ENCODE measurements at places on chromosomes 6 and 20. TPM values are rescaled to one million over a fixed set of nuclear protein-coding genes. Genes with fewer than 3 reads are reported as not detected.

FAM83C gene
- total RNA-seq: not detected

DNA sequence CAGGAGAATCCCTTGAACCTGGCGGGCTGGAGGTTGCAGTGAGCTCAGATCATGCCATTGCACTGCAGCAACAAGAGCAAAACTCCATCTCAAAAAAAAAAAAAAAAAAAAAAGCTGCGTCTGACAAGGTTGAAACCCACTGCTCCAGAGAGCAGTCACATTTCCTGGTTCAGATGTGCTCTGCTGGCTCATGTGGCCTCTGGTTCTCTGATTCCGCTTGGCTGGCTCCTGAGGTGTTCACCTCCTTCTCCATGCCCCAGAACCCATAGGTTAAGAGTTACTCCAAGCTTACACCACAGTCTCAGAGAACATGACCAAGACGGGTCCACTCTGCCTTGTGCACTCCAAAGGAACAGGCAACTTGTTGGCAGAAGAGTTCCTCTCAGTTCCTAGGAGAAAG, 8.8 kb upstream of the CNR1 start:
- no peak for DNase-seq

DNA sequence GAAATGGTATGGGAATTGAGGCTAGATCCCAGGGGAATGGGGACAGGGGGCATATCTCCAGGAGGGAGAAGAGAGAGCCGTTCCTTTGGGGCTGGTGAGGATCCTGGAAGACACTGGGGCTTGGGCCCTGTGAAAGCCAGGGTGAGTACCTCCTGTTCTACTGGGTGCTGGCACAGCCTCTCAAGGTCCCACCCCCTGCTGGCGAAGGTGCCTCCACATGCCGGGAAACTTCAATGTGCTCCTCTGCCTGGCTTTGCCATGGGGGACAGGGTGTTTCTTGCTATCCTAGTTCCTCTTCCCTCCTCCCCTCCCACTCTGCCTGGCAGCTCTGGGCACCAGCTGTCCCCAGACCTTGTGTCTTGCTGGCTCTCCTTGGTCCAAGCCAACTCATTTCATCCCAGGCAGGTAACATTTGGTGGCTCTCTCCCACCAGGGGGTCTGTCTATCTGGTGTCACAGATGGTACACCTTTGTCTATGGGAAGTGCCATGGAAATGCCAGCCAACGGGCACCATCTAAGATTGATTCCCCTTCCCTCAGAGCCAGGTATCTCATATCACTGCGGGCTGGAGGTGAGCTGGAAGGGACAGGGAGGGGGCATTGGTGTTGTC, 56.8 kb downstream of the MDGA1 start:
- no peak for DNase-seq

GRCh38 chr20:7523288-7523687, 417.0 kb downstream of the HAO1 start:
- no peak for DNase-seq

PNPLA1 gene
- total RNA-seq: 0.22 TPM

- DNase-seq: no peak
Observed at GRCh38 chr6:90494067-90494780, 92.6 kb downstream of the MAP3K7 start.

DNA sequence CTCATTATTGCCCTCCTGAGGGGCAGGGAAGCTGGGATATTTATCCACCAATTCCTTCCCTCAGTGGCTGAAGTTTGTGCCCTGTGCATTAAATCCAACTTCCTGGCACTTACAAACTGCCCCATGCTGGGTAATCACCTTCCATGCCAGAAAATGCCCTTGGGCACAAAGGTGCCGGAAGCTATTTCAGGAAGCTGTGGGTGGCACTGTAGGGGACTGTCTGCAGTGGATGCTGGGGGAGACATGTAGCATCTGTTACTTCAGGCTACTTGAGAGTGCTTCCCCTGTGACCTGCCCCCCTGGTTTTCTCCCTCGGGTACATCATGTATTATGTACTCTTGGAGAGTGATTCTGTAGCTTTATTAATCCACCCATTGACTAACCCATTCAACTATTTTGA, 24.7 kb upstream of the RALGAPA2 start:
- no peak for DNase-seq

DNA sequence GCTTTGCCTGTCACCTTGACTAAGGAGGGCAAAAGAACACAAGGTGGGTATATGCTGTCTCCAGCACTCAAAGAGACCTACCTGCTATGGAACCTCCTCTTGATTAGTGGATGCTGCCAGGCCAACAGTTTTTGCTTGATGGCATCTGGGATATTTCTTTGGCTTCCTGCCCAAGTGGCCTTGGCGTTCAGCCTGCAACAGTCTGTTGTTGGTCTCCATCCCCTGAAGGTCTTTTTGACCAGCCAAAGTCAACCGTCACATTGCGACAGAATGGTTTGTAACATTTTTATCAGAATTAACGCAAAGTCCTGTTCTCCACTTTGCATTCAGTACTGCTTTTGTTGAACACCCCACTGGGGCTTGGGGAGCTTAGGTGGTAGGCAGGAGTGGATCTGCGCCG, 37.1 kb downstream of the SERPINB1 start:
- DNase-seq: no peak

GRCh38 chr6:32943864-32944649, 3.2 kb upstream of the HLA-DMB start:
- no peak for DNase-seq

DNA sequence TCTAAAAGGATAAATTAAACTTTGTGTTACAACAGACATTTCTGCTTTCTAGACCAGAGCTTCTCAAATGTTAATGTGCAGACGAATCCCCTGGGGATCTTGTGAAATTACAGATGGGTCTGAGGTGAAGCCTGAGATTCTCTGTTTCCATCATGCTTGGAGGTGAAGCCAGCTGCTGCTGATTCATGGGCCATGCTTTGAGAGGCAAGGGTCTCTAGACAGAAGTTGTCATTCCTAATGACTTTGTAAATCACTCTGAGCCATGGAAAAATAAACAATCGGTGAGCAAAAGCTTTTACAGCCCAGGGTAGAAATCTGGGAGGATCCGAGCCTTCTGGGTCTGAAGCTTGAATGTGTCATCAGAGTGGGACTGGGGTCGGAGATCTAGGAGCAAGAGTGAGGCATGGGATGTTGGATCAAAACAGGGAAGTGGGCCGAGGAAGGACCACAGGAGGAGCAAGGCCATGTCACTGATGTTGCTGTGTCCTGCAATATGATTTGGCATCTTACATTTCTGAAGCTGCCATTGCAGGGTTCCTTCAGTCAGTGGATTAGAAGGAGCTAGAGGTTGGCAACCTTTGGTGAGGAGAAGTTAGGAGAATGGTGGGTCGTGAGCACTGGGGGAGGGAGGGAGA, 77.3 kb downstream of the TRMT11 start:
- DNase-seq: no peak

DNA sequence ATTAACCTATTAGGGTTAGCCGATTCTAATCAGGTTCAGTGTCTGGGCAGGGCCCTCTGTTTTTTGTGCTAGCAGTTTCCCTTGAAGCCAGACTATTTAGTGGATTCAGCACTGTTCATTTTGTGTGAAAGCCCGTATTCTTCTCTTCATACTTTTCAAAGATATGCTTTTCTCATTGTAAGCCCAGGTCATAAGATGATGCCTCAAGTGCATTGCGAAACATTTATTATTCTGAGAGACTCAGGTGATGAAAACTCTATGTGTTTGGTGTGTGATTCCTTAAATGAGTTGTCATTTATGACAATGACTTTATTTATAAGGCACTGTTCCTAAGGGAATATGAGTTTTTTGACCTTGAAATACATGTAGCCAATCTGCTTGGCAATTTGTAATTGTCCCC, 851.0 kb upstream of the FLRT3 start:
- no peak for DNase-seq

BMP2 gene
- total RNA-seq: 6.1 TPM

SLC35F1 gene
- total RNA-seq: 24.6 TPM

HCK gene
- 24.0 TPM for total RNA-seq

GRCh38 chr20:12019715-12020114, 102.0 kb downstream of the BTBD3 start:
- no peak for DNase-seq

GRCh38 chr20:12293900-12294299, 376.2 kb downstream of the BTBD3 start:
- DNase-seq: no peak

IFT52 gene
- total RNA-seq: 34.2 TPM

- no peak for DNase-seq
Observed at GRCh38 chr6:50655848-50656453, 57.4 kb upstream of the TFAP2D start.

- DNase-seq: no peak
Observed at GRCh38 chr20:61989741-61990140, 75.9 kb downstream of the TAF4 start.

DNA sequence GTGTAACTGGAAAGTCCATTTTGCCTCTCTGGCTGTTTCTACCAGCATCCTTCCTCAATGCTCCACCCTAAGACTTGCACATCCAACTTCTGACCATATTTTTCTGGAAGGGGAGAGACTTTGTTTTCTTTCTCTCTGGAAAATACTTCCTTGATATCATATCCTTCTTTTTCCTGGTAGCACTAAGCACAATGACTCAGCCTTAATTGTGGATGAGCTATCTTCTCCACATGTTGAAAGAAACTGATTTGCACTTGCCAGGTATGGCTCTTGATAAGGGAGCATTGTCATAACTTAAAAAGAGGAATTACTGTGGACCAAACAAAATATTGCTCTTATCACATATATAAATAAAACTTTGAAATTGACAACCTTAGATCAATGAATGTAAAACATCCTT, 30.1 kb upstream of the IBTK start:
- DNase-seq: no peak

GRCh38 chr20:33147299-33147698, 20.7 kb upstream of the BPIFA2 start:
- DNase-seq: no peak

- DNase-seq: no peak
Observed at GRCh38 chr6:37283671-37284151, 25.8 kb upstream of the TMEM217 start.

DNA sequence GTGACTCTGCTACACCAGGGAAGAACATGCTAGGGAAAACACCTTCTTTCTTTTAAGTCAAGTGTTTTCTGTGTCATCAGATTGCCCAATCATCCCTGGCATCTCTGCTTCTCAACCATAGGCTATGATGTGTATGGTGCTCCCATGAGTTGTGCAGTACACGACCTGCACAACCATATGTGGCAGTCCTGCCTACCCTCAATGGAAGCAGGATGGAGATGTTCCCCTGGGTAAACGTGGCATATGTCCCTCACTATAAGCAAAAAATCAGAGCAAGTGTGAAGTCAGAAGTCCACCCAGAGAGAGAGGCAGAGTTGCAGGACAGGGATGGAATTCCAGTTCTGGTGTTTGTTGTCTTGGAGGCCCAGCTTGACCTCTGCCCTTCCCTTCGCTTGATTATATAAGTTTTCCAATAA, 10.3 kb upstream of the SNHG17 start:
- DNase-seq: no peak

GRCh38 chr20:35619196-35620095, 3.8 kb downstream of the SPAG4 start:
- peak; percentile 84 for DNase-seq

DNA sequence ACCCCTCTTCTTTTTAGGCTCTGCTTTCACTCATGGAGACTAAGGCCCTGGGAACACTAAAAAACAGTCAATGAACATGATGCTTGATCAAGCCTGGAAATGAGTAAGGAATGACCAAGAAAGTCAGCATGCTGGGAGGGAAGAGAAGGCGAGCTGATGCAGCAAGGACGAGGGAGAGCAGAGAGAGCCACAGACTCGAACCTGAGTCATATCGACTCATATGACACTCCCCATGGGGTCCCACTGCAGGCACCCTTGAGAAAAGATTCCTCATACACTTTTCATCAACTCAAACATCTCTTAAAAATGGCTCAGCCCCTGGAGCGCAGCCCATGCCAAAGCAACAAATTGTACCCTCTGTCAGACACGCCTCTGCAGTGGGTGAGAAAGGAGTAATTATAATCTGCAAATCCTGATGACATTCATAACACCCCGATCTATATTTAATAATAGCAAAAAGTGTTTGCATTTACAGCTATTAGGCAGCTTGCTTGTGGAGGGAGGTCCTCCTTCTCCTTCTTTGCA, 127.2 kb downstream of the F13A1 start:
- DNase-seq: no peak

GRCh38 chr6:106849120-106849519, 125.4 kb downstream of the CD24 start:
- DNase-seq: no peak

DNA sequence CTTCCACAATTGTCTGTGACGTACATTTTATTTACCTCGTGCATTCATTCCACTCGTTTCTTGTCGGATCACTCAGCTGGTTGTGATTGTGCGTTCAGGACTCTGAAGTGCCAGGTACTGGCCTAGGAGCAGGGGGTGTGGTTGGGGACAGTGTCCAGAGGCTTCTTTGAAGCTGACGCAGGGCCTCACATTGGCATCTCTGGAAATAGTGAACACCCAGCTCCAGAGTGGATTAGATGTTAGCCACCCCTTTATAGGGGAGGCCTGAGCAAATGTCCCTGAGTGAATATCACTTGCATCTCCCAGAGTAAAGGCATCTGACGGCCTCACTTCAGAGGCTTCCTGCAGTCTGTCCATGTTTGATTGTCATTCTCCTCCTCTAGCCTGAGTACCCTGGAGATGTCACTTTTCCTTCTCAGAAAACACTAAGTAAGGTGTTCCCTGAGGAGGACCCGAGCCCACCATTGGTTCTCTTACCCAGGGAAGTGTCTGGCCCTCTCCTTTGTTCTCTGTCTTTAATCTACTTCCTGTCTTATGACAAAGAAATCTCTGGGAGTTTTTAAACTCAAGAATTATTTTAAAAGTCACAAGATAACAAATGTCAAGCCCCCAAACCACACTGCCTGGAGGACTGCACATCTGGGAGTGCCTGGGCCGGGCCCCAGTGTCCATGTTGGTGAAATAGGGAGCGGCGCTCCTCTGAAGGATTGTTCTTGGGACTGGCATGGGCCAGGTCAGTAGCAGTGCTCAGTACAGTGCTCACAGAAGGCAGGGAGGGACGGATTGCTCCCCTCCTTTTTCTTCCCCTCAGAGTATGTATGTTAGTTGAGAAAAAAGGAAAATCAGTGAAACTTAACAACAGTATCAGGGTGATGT, 10.8 kb downstream of the STX16 start:
- no peak for DNase-seq

- no peak for DNase-seq
Observed at GRCh38 chr20:2640899-2641298, 11.5 kb upstream of the NOP56 start.

GRCh38 chr6:116027801-116028200, 32.9 kb downstream of the FRK start:
- DNase-seq: no peak

MAS1 gene
- not detected for total RNA-seq

DNA sequence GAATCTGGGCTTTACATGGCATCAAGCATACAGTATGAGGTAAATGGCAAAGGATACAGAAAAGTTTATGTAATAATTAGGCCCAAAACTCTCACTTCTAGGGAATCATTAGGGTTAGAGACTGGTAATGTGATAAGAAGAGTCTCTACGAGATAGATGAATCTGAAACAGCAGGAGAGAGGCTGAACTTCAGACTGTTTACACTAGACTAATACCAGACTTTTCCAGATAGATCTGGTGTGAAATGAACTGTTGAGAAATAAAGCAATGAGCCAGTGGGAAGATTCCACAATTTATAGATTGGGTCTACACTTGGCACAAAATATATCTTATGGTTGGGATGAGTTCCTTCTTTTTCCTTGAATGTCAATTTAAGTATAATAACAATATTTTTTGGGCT, 134.3 kb downstream of the MAN1A1 start:
- DNase-seq: no peak

MAP7 gene
- total RNA-seq: 1.2 TPM

GRCh38 chr6:111487661-111488060, 4.6 kb upstream of the REV3L start:
- DNase-seq: no peak

- no peak for DNase-seq
Observed at GRCh38 chr6:73207221-73207837, 18.0 kb downstream of the KHDC1L start.

ARG1 gene
- 2.6 TPM for total RNA-seq

All from sciatic nerve (tissue), 2 donors.